ENCODE measurements at places on chromosomes 6 and 20.

GRCh38 chr6:157946865-157947532 lies 34.7 kb upstream of the SYNJ2 start:
- DNase-seq = no peak

DNA sequence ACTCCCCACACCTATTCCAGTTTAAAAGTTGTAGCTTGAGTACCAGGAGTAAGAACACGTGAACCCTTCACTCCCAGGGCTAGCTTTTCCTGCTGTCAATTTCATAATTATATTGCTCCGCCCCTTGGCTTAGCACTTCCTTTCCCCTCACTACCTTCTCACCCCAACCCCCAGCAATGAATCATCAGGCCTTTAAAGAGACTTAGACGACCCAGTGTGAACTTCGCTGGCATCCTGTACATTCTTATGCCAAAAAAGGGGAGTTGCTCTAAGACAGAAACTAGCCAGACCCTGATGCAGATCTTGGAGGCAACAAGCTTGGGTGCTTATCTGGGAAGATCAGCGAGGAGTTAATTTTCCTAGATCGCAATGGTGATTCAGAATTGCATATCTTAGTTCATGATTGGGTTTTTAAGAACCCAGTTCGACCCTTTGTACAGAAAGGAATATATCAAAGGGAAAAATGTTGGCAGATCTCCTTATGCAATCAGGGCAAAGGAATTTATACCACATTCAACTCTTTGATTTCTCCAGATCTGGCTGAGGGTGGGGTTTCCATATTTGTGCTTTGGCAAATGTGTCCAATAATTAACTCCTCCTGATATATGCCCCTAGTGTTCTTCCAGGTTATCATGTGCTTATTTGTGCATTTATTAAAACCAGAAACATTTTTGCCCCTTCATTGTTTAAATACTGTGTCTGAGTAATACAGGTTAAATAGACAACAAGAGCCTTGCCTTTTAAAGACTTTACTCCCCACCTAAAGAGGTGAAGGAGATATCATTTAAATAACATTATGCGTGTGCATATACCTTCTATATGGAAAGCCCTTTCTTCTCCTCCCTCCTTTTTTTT lies 8.1 kb upstream of the ATXN1 start:
- peak; percentile 62 for DNase-seq

- no peak for DNase-seq
Measured at GRCh38 chr20:42749556-42749955, 440.1 kb downstream of the PTPRT start.

- no peak for DNase-seq
Measured at GRCh38 chr6:36266913-36267644, 2.8 kb upstream of the PNPLA1 start.

DNA sequence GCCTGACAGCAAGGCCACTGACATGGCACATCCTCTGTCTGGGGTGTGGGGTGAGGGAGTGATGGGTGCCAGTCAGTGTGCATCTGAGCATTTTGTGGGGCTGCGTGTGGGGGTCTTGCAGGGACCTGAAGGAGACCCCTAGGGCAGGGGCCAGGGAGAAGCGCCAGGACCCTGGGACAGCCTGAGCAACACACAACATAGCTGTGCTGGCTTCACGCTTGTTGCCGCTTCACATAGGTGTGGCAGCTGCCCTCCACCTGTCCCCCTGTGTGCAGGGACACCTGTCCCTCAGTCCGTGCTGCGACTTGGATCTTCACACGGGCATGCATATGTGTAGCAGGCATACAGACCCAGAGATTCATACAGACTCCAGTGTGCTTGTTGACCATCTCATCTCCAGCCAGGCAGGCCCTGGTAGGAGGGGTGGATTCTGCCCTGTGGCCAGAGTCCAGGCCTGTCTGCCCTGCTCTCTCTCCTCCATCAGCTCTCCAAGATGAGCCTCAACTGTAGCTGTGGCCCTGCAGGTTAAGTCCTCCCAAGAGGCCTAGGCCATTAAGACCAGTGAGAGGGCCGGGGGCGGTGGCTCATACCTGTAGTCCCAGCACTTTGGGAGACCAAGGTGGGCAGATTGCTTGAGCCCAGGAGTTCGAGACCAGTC lies 3.2 kb upstream of the NPBWR2 start:
- DNase-seq = no peak

All from activated naive CD4-positive, alpha-beta T cell treated with anti-CD3 and anti-CD28 coated beads, Interleukin-2, amount 50 U/mL, for 16 hours (primary cell).